Amniotic stem cell (primary cell): ENCODE measurements at places on chromosomes 4 and X.

- DNase-seq: no peak
These were observed 183.6 kb downstream of the MGST2 start for GRCh38 chr4:139849219-139849618.

DNA sequence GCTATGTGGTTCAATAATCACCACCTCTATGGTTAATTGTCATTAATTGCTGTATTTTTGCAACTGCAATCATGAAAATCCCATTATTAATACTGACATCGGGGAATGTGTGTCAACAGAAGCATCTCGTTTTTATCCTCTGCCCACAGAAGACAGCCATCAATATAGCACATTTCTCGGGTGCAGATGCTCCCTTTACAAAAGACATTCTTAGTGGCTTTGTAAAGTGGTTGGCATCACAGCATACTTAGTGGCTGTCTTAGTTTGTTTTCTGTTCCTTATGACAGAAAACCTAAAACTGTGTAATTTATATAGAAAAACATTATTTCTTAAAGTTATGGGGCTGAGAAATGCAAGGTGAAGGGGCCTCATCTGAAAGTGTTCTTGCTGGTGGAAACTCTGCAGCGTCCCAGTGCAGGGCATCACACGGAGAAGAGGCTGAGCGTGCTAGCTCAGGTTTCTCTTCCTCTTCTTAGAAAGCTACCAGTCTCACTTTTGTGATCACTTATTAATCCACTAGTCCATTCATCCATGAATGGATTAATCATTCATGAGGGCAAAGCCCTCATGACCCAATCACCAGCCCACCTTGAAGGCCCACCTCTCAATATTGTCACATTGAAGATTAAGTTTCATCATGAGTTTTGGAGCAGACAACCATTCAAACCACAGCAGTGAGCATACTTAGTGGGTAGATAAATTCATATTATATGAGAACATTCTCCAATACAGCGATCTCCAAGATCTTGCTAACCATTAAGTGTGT is 1067.7 kb upstream of the PABPC4L start:
- DNase-seq: no peak

DNA sequence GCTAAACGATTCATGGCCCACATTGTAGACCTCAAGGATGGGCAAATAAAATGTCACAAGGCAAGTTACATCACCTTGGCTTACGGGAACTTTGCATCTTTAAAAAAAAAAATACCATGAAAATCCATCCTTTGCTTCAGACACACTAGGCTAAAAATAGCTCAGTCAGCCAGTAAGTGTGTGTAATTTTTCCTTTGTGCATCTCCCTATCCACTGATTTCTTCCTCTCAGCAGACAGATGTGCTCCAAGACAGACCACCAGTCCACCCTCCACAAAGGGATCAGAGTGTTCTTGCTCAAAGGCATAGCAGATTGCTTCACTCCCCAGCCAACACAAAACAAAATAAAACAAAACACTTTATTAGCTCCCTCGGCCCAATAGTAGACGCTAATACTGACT is 14.6 kb downstream of the LDB2 start:
- DNase-seq: no peak

DNA sequence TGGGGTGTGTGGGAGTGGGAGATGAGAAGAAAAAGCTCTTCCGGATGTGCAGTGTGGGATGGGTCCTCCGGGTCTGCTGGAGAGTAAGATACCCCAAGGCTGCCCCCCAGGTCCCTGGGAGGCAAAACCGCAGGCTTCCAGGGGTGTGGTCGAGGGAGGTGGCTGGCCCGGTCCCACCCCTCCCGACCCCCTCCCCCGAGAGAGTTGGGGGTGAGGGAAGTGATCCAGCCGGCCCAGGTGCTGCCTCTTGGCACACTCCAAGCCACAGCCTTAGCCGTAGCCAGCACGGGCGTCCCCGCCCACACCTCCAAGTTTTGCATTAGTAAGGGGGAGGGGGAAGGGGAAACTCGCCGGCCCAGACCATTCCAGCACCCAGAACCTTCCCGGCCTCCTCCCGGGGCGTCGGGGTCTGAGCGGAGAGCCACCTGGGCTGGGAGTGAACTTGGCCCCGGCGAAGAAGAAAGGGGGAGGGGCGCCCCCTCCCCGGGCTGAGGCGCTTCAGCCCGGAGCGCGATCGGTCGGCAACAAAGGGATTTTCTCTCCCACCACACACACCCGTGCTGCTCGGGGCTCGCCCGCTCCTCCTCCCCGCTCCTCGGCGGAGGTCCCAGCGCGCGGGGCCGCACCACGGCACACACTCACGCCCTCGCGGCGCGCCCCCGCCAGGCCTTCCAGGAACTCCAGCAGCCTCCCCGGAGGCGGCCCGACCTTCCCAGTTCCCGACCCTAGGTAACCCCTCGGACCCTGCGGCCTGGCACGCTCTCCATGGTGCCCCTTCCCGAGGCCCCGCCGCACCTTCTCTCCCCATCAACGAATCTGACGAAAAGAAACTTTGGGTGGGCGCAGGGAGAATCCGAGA is 14.4 kb downstream of the BCOR start:
- no peak for DNase-seq

DNA sequence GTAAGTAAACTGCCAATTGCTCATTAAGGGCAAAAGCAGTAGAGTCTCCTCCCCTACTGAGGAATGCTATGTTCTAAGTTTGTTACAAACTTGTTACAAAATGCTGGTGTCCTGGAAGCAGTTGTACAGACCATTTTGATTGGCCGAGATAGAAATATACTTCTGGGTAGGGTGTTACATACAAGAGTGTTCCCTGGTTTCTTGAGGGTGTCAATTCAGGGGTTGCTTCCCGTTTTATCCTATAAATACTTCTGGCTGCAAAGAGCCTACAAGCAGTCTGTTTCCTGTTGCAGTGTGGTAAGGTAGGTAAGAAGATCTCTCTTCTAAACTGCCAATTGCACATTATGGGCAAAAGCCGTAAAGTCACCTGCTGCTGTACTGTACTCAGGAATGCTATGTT is 5.7 kb downstream of the TRPC5OS start:
- DNase-seq: no peak

DNA sequence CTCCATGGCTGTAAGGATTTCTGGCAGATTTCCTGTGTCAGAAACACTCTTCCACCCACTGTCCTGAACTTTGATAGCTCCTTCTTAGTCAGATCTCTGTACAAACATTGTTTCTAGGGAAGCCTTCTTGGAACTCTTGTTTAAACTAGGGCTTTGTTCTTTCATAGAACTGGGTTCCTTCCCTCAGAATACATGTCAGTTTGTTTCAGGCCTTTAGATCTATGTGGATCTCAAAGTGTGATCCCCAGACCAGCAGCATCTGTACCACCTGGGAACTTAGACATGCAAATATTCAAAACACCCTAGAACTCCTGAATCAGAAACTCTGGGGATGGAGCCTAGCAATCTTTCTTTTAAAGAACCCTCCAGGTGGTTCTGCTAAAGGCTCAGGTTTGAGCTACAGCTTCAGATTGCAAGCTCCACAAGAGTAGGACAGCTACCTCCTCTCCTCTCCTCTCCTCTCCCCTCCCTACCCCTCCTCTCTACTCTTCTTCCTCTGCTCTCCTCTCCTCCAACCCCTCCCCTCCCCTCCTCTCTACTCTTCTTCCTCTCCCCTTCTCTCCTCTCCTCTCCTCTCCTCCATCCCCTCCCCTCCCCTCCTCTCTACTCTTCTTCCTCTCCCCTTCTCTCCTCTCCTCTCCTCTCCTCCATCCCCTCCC is 12.7 kb downstream of the RASSF6 start:
- no peak for DNase-seq

DNA sequence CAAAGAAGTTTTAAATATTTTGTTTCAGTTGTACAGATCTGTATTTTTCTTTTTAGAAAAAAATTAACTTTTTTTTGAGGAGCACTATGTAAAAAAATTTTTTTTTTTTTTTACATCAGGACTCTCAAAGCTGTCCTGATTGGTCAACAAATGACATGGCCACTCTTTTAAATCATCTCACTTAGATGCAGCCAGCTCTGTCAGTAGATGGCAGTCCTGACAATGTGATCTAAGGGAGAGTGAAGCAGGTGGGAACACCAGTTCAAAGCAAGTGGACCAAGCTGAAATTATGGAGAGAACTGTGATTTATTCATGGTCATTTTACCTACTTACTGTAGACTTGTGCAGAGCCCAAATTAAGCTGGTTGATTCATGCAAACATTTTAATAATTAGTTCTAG is 174.7 kb upstream of the GPRIN3 start:
- DNase-seq: no peak

GRCh38 chr4:39763714-39764572 is 66.0 kb downstream of the UBE2K start:
- no peak for DNase-seq

DNA sequence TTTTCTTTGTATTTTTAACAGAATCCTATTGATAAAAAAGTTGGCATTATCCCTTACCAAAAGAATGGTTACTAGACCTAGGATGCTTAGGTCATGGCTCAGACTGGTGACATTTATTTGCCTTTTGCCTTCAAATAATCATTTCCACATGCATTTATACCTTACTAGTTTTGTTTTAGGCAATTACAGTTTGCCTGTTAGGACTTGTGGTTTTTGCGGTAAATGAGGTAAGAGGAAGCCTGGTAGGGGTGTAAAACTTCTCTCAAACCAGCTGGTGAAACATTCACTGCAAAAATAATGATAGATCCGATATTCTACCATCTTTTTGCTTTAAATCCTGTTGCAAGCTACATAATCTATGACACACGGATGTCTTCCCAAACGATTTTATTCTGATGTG is 12.1 kb downstream of the LAMP2 start:
- no peak for DNase-seq

DNA sequence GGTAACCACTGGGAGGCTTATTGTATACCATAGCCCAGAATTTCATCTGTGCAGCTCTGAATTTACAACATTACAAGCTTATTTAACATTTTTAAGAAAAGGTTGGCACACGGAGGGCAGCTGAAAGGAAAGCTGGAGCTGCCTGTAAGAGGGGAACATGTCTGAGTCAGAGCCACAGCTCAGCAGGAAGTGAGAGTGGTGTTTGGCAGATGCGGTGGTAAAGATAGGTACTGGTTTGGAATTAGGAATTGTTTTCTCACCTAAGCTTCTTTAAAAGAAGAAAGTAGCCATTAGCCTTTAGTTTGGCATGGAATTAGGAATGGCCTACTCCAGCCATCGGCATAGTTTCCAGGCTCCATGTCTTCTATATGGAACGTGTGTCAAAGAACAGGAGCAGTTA is 172.5 kb upstream of the ANXA3 start:
- DNase-seq: no peak

- no peak for DNase-seq
These were observed 324.0 kb downstream of the STIM2 start for GRCh38 chr4:27184508-27185155.

DNA sequence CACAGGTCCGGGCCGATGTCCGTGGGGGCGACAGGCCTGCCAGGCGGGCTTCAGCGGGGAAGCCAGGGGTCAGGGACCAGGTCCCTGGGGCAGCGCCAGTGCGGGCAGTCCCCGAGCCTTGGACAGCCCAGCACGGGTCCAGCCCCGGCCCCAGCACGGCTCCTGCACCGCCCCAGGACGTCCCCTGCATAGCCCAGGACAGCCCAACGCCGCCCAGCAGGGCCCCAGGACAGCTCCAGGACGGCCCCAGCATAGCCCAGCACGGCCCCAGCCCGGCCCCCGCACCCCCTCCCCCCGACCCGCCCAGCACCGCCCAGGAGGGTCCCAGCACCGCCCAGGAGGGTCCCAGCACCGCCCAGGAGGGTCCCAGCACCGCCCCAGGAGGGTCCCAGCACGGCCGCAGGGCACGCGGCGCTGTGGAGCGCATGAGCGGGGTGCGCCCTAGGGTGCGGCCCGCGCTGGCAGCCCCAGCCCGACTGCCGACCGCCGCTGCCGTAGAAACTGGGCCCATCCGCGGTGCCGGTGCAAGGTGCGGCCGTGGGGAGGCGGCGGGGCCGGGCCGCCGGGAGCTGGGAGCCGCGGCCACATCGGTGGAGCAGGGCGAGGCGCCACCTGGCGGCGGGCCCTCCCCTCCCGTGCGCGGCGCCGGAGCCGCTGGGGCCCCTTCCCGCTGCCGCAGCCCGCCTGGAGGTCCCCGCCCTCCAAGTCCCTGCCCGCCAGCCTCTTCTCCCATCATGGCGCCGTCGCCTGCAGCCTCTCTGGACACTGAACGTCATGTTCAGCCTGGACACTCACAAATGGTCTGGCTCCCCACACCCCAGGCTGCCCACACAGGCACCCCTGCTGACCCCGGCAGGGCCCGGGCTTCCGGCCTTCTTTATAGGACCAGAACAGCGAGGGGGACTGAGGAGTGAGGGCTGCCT is 106.8 kb upstream of the NKX1-1 start:
- DNase-seq: no peak

GRCh38 chr4:59484944-59485343 is 1715.2 kb upstream of the ADGRL3 start:
- DNase-seq: no peak

- no peak for DNase-seq
These were observed 3.7 kb upstream of the GABRA2 start for GRCh38 chr4:46393606-46394005.

- no peak for DNase-seq
These were observed 206.0 kb downstream of the DCTD start for GRCh38 chr4:182711211-182711610.

DNA sequence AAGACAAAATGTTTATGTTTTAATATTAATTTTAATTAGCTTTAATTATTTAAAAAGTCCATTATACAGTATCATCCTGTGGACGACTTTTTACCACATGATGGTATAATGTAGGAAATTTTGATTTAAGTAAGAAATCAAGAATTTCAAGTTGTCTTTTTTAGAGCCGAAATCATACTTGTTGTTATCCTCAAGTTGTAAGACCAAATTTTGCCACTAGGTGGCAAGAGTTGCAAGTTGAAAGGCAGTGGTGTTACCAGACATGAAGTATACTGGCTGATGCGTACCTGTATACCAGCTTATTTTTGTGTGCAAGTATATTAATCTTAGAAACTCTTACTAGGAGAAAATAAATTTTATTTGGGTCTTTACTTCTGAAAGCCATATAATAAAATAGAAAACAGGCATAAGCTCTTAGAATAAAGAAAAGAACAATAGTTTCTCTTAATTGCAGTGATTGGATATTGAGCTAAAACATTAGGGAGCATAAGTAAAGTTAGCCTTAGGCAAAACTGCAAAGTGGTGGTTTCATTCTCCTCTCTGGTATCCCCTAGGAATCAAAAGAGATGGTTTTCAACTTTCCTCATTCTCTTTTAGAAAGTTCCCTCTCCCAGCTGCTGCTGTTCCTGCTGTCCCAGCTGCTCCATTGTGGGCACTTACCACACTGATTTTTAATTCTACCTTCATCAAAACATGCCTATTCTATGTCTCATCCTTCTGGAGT is 118.0 kb upstream of the WDFY3 start:
- DNase-seq: peak; percentile 65

DNA sequence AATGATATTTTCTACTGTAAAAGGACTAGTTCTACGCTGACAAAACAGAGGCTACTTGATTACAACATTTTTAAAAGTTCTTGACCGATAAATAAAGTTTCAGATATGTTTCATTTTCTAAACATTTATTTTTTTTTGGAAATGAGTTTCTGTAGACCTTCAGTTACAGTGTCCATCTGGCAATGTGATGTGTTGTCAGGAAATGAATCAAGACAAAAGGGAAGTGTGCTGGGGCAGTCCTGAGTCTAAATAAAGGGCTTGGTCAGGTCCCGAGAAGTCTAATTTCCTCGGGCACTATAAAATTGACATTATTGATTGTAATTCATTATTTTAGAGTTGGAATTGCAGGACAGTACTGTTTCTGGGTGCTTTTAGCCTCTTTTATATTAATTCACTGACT is 57.0 kb upstream of the FTHL17 start:
- DNase-seq: no peak

- no peak for DNase-seq
These were observed 30.2 kb upstream of the PLCXD1 start for GRCh38 chrX:250965-251364.

- DNase-seq: no peak
These were observed 45.3 kb upstream of the PJA1 start for GRCh38 chrX:69210581-69210980.
